HTR-8/SVneo (cell line): ENCODE measurements at places on chromosomes 12 and 14.

GRCh38 chr12:58393152-58393551 lies 451.8 kb downstream of the ATP23 start:
- peak; percentile 10 for DNase-seq

DNA sequence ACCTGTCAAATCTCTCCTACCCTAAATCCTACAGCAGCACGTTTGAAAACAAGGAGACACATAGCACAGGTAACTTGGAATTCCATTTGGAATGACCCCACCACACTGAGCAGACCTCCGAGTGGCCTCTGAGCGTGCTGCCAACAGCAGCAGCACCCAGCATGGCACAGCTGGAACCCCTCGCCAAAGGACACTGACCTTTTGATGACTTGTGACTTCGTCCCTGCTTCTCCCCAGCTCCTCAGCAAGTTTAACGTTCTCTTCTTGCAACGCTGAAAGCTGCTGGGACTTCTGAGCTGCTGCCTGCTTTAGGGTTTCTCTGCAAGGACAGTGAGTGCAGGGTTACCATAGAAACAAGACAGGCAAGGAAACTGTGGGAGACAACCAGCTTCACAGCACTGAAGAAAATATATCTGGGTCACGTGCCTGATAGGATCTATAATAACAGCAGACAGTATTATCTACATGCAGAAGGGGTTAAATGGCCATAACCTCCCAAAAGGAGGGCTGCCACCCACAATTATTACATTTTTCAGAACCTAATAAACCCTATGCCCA lies 43.3 kb upstream of the VPS33A start:
- no peak for DNase-seq

- no peak for DNase-seq
Measured at GRCh38 chr12:15090441-15090840, 117.6 kb downstream of the PDE6H start.

- peak; percentile 94 for DNase-seq
Measured at GRCh38 chr14:64501411-64502171, 2.0 kb downstream of the ZBTB25 start.

DNA sequence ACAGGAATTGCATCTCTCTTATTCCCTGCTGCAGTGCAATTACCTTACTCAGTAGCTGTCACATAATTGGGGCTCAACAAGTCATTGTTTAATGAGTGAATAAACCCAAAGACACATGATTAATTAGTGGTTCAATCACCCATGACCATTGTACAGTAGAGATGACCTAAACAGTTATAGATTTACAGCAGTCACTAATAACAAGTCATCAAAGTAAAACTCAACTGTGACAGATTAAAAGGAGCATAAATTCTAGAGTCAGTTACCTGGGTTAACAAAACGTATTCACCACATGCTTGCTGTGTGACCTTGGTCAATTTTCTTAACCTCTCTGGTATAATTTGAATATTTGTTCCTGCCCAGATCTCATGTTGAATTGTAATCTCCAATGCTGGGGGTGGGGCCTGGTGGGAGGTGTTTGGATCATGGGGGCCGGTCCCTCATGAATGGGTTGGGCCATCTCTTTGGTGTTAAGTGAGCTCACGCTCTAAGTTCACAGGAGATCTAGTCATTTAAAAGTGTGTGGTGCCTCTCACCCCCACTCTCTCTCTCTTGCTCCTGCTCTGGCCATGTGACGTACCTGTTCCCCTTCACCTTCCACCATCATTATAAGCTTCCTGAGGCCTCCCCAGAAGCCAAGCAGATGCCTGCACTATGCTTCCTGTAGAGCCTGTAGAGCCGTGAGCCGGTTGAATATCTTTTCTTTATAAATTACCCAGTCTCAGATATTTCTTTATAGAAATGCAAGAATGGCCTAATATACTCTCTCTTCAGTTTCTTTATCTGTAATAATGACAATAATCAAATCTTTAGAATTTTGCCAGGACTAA lies 141.9 kb upstream of the PLEKHG7 start:
- DNase-seq, result no peak

GRCh38 chr12:72282721-72283120 lies 10.6 kb downstream of the TRHDE start:
- DNase-seq, result no peak

DNA sequence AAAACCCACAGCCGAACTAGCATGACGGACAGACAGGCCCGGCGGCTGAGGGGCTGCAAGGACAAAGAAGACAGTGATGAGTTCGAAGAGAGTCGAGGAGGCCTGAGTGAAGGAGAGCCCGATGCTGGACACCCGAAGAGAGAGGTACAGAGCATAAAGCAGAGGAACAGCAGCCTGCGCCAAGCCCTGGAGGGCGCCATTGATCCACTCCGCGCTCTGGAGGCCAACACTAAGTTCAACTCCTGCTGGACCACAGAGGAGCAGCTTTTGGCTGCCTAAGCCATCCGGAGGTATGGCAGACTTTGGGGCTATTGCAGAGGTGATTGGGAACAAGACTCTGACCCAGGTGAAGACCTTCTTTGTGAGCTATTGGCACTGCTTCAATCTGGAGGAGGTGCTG lies 7.8 kb upstream of the PLXNC1 start:
- DNase-seq, result no peak

GRCh38 chr12:21296751-21297406 lies 37.8 kb downstream of the SLCO1A2 start:
- peak; percentile 5 for DNase-seq
